ENCODE measurements at places on chromosomes 4 and X.

DNA sequence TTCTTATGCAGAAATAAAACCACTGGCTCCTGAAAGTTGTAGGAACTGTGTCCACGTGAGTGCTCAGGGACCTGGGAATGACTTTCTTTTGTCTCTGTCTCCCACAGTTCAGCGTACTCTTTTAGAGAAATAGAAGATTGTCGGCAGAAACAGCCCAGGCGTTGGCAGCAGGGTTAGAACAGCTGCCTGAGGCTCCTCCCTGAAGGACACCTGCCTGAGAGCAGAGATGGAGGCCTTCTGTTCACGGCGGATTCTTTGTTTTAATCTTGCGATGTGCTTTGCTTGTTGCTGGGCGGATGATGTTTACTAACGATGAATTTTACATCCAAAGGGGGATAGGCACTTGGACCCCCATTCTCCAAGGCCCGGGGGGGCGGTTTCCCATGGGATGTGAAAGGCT is 11.2 kb upstream of the XG start:
- DNase-seq = no peak

DNA sequence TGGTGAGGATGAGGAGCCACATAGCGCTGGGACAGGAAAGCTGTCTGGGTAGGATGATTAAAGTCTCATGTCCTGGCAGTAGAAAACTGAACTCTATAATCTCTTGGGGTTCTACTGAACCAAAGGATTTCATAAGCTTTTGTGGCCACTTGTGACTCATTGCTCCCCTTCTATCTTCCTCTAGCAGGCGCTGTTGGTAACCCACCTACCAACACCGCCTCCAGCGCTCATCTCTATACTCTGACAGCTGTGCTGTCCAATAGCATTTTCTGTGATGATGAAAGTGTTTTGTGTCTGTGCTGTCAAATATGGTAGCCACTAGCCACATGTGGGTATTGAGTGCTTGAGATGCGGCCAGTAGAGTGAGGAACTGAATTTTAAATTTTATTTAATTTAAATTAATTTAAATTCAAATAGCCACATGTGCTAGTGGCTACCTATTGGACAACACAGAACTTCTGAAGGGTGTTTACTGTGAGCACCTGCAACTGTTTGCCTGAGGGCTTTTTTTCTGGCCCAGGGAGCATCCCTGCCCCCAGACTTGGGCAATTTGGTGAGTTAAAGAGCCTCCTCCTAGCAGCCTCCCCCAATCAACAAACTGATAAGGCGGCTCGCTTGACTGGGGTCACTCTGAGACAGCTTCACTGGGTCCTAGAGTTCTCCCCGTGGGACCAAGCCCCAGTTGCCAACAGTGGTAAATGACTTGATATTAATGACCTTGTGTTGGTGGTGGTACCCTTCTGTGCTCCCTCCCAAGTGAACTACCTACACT is 169.2 kb upstream of the ATP6AP2 start:
- no peak for DNase-seq

GRCh38 chr4:147768113-147768512 is 36.2 kb downstream of the ARHGAP10 start:
- no peak for DNase-seq

- DNase-seq = peak; percentile 52
Measured at GRCh38 chrX:74325130-74326059, 21.4 kb downstream of the ZCCHC13 start.

GRCh38 chr4:96241819-96242218 is 401.9 kb downstream of the PDHA2 start:
- DNase-seq = no peak

- DNase-seq = no peak
Measured at GRCh38 chr4:140672416-140672815, 83.8 kb downstream of the TBC1D9 start.

- no peak for DNase-seq
Measured at GRCh38 chr4:153438916-153439756, 27.0 kb upstream of the TMEM131L start.
